Glutamatergic neuron (in vitro differentiated cells): ENCODE measurements at places on chromosomes 1 and 21.
A peak's percentile ranks its signal among the peaks of the same experiment; 100 is the strongest.

GRCh38 chr1:93716941-93717368 lies 35.3 kb upstream of the BCAR3 start:
- DNase-seq: no peak
- H3K27ac ChIP-seq: no peak overlapping the region
- H3K4me1 ChIP-seq: peaks cover 15% of the 10 kb centered on the region
- no peaks in the 10 kb centered on the region for H3K36me3 ChIP-seq
- peaks cover 7% of the 10 kb centered on the region for H3K27me3 ChIP-seq

DNA sequence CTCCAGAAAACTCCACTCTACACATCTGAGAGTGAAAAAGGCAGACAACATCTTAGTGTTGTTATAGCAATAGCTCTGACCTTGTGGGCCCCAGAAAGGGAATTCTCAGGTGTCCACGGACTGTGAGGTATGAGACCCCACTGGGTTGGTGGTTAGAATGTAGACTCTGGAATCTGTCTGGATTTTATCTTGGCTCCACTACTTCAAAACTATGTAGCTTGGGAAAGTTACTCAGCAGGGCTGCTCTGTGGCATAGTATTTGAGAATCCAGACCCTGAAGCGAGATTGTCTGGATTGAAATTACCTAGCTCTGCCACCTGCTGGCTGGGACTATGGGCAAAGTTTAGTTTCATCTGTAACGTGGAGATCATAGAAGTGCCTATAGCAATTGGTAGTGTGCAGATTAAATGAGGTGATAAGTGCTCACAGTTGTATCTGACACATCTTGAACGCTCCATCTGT lies 25.8 kb downstream of the PRDM2 start:
- H3K36me3 ChIP-seq: no peaks in the 10 kb centered on the region
- peaks cover 18% of the 10 kb centered on the region for H3K4me1 ChIP-seq
- H3K27me3 ChIP-seq: peaks cover under 1% of the 10 kb centered on the region

DNA sequence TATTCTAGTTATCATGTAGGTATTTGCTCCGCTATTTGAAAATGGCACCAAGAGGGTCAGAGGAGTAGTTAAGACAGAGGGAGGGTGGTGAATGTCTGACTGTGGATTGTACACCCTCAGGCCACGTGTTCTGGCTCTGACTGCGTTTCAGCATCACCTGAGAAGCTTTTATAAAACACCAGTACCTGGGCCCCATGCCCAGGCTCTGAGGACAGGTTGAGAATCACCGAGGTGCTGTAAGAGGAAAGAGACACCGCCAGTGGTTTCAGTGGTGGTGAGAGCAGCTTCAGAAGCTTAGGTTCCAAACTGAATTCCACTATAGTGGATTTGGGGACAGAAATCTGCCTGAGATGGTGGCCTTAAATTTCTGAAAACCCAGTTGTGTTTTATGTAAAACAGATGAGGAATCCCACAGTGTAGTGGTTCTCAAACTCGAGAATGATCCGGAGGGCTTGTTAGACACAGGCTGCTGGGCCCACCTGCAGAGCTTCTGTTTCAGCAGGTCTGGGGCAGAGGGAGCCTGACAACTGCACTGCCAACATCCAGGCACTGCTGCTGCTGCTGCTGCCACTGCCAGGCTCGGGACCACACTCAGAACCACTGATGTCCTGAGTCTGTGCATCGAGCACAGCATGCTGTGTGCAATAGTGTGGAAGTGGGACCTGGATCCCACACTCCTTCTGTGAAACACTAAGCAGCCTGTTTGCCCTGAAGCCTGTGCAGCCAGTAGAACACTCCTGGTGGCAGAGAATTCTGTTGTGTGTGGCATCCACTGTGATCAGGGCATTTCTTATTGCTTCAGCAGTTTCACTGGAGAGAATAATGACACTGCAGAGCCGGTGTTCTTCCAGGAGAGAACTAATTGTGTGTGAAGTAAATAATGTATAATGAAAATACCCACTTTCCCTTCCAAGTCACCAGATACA lies 98.7 kb downstream of the SUSD4 start:
- H3K4me3 ChIP-seq: no peak overlapping the region
- H3K36me3 ChIP-seq: no peaks in the 10 kb centered on the region
- H3K4me1 ChIP-seq: peaks cover 7% of the 10 kb centered on the region

- peaks cover 25% of the 10 kb centered on the region for H3K27me3 ChIP-seq
- H3K4me3 ChIP-seq: no peak overlapping the region
- peaks cover 53% of the 10 kb centered on the region for H3K4me1 ChIP-seq
- DNase-seq: no peak
- peak overlapping the region; percentile 71 for H3K27ac ChIP-seq
These were observed 80.7 kb downstream of the MRPL37 start for GRCh38 chr1:54280651-54281050.

- peak; percentile 12 for DNase-seq
- H3K36me3 ChIP-seq: peaks cover 22% of the 10 kb centered on the region
- no peaks in the 10 kb centered on the region for H3K4me1 ChIP-seq
These were observed 54.4 kb downstream of the COL18A1 start for GRCh38 chr21:45459171-45460010.

GRCh38 chr1:60842304-60842703 lies 240.1 kb upstream of the NFIA start:
- H3K4me1 ChIP-seq: no peaks in the 10 kb centered on the region
- no peaks in the 10 kb centered on the region for H3K36me3 ChIP-seq
- no peak for DNase-seq
- no peak overlapping the region for H3K27ac ChIP-seq
- H3K4me3 ChIP-seq: no peak overlapping the region

DNA sequence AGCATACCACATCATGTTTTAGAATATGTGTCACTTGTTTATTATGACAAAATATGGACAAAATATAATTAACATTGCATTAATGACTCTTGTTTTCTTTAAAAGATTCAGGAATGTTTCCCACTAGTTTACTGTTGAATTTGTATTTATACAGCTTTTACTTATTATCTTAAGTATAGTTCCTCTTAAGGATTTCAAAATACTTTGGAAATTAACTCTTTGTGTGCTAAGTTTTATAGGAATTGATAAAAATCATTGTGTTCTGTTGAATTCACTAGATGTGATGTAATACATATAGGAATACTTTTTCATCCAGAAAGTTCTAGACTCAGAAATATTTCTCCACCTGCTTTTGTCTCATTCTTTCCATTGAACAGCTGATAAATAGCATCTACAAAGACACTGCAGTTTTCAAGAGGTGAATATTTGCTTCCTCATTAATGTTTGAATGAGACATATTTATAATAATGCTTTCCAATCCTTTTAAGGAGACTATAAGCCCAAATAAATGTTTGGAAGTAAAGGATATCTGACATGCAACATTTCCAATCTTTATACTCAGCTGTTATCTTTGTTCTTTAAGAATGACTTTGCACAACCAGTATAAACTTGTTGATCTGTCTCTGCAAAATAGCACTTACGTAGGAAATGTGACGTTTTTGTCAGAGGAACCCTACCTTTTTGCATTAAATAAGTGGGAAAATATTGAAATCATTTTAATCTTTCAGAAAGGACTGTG lies 38.4 kb upstream of the SAMSN1 start:
- no peak for DNase-seq
- no peak overlapping the region for H3K4me3 ChIP-seq
- H3K27me3 ChIP-seq: no peaks in the 10 kb centered on the region
- peaks cover 3% of the 10 kb centered on the region for H3K4me1 ChIP-seq

GRCh38 chr1:92927870-92928269 lies 33.4 kb downstream of the DIPK1A start:
- H3K27me3 ChIP-seq: peaks cover 4% of the 10 kb centered on the region
- H3K27ac ChIP-seq: no peak overlapping the region
- DNase-seq: no peak
- no peaks in the 10 kb centered on the region for H3K4me1 ChIP-seq
- H3K36me3 ChIP-seq: peaks cover 6% of the 10 kb centered on the region

- H3K4me3 ChIP-seq: no peak overlapping the region
- H3K27me3 ChIP-seq: peaks cover 6% of the 10 kb centered on the region
- no peaks in the 10 kb centered on the region for H3K4me1 ChIP-seq
- H3K27ac ChIP-seq: no peak overlapping the region
- no peak for DNase-seq
- H3K36me3 ChIP-seq: peaks cover 12% of the 10 kb centered on the region
These were observed 17.2 kb upstream of the ZBTB8B start for GRCh38 chr1:32447469-32448185.

GRCh38 chr1:223423641-223424233 lies 30.5 kb downstream of the CCDC185 start:
- H3K27ac ChIP-seq: no peak overlapping the region
- no peaks in the 10 kb centered on the region for H3K4me1 ChIP-seq
- no peak for DNase-seq
- H3K36me3 ChIP-seq: no peaks in the 10 kb centered on the region

GRCh38 chr1:228276901-228277490 lies 69.2 kb downstream of the OBSCN start:
- no peaks in the 10 kb centered on the region for H3K36me3 ChIP-seq
- peaks cover 6% of the 10 kb centered on the region for H3K27me3 ChIP-seq
- no peak overlapping the region for H3K4me3 ChIP-seq
- no peak overlapping the region for H3K27ac ChIP-seq
- no peak for DNase-seq

DNA sequence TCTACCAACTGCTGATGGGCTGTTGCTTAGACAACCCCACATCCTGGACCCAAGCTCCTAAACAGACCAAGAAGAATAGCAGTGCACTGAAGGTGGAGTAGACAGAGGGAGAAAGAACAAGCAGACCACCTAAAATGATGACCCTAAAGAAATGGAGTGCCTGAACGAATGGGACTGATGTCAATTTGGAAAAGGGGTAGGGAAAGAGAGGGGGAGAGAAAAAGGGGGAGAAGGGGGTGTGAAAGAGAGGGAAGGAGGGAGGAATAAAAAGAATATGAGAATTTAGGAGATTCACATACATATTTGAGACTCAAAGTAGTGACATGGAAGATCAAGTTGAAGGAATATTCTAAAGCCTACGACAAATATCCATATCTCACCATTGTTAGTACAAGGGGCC lies 144.4 kb upstream of the DUSP10 start:
- H3K27me3 ChIP-seq: no peaks in the 10 kb centered on the region
- DNase-seq: no peak
- H3K36me3 ChIP-seq: no peaks in the 10 kb centered on the region
- H3K27ac ChIP-seq: no peak overlapping the region

DNA sequence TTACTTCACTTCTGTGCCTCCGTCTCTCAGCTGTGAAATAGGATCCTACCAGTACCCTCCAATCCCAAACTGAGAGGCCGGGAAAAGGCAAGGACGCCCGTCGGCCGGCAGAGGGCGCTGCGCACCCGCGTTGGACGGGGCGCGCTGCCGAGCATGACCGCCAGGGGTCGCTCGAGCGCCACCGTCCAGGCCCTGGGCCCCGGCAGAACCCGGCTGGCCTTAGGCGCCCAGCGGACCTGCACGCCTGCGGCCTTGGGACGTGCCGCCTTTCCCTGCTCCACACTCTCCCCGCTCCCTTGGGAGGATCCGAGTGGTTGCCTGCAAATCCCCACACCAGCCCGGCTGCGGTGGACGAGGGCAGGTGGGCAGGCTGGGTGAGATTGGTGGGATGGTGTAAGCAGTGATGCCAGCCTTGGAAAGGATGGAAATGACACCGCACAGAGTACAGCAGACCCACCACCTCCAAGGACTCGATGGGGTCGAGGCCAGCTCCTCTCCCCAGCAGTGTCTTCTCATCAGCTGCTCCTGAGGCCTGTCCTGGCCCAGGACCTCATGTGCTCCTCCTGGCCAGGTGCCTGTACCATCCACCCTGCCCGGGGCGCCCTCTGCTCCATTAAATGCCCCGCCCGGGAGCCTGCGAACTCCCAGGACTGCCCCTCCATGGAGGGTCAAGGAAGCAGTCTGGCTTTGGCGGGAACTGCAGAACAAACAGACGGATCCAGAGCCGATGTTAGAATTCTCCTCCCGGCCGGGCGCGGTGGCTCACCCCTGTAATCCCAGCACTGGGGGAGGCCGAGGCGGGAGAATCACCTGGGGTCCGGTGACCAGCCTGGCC lies 47.4 kb upstream of the LBR start:
- no peak overlapping the region for H3K4me3 ChIP-seq
- peaks cover 4% of the 10 kb centered on the region for H3K4me1 ChIP-seq
- peaks cover 13% of the 10 kb centered on the region for H3K27me3 ChIP-seq
- no peaks in the 10 kb centered on the region for H3K36me3 ChIP-seq

GRCh38 chr21:42567861-42568260 lies 54.2 kb downstream of the SLC37A1 start:
- no peaks in the 10 kb centered on the region for H3K27me3 ChIP-seq
- peaks cover 5% of the 10 kb centered on the region for H3K36me3 ChIP-seq
- DNase-seq: no peak
- no peak overlapping the region for H3K4me3 ChIP-seq
- H3K4me1 ChIP-seq: peaks cover 2% of the 10 kb centered on the region
- H3K27ac ChIP-seq: no peak overlapping the region

DNA sequence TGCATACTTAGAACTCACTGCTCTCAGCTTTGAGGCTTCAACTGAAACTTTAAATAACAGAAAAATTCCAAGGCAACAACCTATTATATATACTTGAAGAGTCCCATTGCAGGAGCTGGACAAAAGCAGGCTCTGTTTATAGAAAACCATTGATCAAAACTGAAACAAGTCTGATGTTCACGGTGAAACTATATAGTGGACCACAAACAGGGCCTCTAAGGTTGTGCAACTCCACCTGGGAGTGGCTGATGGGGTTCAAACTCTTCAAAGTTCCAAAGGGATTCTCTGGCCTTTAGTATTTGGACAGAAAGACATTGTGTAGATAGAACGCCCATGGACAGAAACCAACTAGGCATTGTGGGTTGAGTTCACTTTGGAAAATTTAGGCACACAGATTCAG lies 140.3 kb downstream of the ZC3H11B start:
- H3K4me3 ChIP-seq: no peak overlapping the region
- DNase-seq: no peak
- H3K27me3 ChIP-seq: no peaks in the 10 kb centered on the region
- no peaks in the 10 kb centered on the region for H3K36me3 ChIP-seq
- H3K27ac ChIP-seq: no peak overlapping the region

GRCh38 chr1:96306809-96307560 lies 414.6 kb upstream of the PTBP2 start:
- H3K36me3 ChIP-seq: no peaks in the 10 kb centered on the region
- no peak for DNase-seq
- H3K27ac ChIP-seq: no peak overlapping the region
- no peak overlapping the region for H3K4me3 ChIP-seq
- no peaks in the 10 kb centered on the region for H3K4me1 ChIP-seq
- H3K27me3 ChIP-seq: no peaks in the 10 kb centered on the region

GRCh38 chr1:201268604-201269151 lies 14.6 kb upstream of the PKP1 start:
- no peak overlapping the region for H3K4me3 ChIP-seq
- no peaks in the 10 kb centered on the region for H3K36me3 ChIP-seq
- H3K27ac ChIP-seq: no peak overlapping the region

- no peak overlapping the region for H3K4me3 ChIP-seq
- no peaks in the 10 kb centered on the region for H3K4me1 ChIP-seq
- no peak overlapping the region for H3K27ac ChIP-seq
- no peak for DNase-seq
These were observed 19.8 kb downstream of the MIER1 start for GRCh38 chr1:66944330-66945274.

DNA sequence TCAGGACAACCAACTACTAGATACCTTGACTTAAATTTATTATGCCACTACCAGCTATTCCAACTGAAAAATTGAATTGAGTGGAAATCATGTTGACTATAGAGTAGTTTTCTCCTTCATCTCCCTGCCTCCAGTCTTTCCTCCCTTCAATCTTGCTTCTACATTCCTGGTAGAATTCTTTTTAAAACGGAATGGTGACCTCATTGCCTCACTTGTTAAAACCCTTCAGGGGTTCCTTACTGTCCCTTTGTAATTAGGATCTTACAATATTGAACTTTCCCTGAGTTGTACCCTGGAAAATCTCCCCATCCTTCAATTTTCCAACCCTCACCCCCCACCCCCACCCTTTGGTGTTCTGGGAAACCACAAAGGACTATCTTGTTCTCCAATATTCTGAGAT lies 82.8 kb upstream of the ZNF326 start:
- H3K27me3 ChIP-seq: peaks cover 2% of the 10 kb centered on the region
- H3K4me1 ChIP-seq: peaks cover 31% of the 10 kb centered on the region
- H3K27ac ChIP-seq: no peak overlapping the region
- H3K4me3 ChIP-seq: no peak overlapping the region
- no peak for DNase-seq
- no peaks in the 10 kb centered on the region for H3K36me3 ChIP-seq
